ENCODE measurements at places on chromosomes 2 and 18.

DNA sequence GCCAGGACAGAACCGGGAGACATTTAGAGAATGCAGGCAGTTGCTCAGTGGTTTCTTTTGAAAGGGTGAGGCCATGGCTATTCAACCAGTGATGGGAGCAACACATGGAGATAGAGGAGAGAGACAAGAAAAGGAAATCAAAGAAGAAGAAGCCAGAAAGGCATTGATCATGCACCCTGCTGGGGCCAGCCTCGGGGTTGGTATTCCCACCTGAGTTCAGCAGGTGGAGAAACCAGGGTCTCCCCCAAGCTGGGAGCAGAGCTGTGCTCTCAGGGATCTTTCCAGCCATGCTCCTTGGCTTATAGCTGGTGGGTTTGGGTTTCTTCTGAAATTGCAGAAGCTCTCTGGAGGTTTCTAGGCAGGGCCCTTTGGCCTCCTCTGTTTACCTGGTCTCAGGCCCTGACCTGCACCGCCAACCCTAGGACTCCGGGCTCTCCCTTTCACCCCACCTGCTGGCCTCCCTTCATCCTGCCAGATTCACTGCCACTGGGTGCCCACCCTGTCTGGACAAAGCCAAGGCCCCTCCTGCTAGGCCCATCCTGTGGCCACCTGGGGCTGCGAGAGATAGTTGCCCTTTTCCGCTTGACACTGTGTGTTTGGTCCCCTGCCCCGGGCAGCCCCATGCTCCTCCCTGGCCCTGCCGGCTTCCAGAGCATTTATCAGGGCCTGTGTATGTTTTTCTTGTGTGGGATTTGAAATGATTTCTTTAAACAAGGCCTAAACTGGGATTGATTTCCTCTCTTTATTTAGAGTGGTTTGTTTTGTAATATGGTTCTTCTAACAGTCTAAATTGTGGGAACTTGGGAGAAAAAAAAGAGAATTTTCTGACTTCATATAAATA, 126.7 kb downstream of the DDX1 start:
- no peak for DNase-seq

DNA sequence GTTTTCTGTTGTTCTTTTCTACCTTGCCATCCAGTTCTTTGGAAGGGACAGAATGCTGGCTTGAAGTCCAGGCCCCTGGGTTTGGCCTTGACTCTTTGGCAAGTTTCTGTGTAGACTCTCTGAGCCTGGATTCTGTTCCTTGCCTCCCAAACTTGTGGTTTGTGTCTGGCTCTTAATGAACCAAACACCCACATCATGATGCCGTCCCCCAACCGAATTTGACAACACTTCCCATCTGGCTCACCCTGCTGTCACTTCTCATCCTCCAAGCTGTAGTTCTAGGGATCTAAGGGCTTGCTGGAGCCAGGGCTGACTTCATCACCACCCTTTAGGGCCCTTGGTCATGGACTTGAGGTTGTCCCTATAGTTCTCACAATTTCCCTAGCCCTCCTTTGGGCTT, 68.9 kb upstream of the CELF4 start:
- no peak for DNase-seq

GRCh38 chr18:55147791-55148190, 188.5 kb upstream of the CCDC68 start:
- DNase-seq, result no peak

DNA sequence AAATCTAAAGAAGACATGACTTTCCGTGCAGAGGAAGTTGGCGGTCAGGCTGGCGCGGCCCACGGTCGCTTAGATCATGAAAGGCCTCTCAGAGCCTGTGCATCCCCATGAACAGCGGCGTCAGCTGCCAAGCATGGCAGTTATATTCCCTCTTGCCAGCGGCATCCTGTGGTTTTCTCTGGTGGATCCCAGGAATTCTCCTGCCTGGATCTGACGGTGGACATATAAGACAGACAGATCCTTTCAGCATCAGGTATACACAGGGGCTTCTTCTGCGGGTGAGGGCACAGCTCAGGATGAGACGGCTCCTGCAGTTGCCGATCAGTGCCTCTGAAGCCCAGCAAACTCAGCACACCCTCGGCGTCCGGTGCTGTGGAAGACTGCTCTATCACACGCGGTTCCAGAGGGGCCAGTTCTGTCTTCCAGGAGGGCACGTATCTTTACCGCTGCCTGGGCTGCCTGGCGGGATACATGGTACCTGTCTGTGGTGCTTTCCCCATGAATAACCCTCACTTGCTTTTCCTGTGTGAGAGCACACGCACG, 157.8 kb downstream of the LDLRAD4 start:
- peak; percentile 40 for DNase-seq

GRCh38 chr18:12282442-12283039, 25.5 kb upstream of the TUBB6 start:
- no peak for DNase-seq

DNA sequence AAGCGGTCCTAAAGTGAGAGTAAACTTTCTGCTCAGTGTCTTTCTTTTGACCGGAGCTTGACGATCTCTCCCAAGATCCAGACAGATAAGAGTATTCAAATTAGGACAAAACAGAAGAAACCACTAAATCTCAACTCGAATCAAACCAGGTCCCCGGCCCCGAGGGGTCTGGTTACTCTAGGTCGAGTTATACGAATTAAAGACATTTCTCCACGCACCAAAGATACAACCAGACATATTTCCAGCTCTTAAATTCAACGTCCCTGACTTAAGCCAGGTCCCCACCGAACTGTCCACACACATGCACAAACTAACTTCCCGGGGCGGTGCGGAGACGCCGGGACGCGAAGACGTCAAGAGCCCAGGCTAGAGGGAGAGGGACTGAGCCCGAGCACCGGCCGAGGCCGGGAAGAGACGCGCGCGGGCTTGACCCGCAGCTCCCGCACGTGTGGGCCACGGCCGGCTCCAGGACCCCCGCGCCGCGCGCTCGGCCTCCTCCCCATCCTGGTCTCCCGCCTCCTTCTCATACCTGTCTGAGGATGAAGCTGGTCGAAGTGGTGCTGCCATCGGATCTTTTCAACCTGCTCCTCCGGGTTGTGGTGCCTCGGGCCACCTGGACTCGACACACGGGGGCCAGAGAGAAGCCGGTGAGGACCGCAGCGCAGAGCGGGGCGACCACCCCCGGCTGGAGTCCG, 896 bp downstream of the CACNB4 start:
- DNase-seq, result no peak

- DNase-seq, result no peak
Observed at GRCh38 chr2:112949456-112949855, 28.4 kb upstream of the IL36G start.

DNA sequence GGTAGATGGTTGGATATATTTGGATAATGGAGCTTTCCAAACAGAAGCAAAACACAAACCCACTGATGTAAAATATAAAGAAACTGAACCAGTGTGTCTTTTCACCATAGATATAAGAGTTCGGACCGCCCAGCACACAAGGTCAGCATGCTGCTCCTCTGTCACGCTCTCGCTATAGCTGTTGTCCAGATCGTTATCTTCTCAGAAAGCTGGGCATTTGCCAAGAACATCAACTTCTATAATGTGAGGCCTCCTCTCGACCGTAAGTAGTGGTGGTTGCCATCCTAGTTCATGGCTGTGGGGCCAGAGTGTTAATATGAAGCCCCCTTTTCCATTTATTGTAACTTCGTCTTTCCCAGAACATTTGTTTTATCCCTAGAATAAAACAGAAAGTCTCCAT, 125.2 kb upstream of the LYPD6 start:
- DNase-seq, result no peak

DNA sequence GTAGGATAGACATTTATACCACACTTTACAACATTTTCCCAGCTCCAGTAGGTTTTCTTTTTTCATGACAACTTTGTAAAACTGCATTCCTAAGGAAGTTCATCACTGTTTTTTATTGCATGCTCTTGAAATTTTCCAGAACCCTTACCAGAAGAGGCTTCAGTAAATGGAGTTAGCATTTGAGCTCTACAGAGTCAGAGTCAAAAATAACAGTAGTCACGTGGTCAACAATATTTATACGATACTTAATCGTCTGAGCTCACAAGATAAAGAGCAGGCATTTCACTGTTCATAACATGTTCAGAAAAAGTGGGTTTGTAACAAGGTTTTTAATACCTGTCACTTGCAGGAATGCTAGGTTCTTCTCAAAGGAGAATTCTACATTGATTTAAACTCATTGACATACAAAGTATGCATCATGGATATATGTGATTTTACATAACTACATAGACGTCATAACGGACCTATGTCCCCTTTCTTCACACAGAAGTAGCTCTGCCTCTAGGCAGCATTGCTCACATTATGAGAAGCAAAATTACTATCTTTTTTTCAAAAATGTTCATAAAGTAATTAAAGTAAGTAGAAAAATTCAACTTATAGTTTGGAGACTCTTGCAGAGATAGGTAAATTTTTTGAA, 187.0 kb upstream of the COL3A1 start:
- DNase-seq, result no peak

DNA sequence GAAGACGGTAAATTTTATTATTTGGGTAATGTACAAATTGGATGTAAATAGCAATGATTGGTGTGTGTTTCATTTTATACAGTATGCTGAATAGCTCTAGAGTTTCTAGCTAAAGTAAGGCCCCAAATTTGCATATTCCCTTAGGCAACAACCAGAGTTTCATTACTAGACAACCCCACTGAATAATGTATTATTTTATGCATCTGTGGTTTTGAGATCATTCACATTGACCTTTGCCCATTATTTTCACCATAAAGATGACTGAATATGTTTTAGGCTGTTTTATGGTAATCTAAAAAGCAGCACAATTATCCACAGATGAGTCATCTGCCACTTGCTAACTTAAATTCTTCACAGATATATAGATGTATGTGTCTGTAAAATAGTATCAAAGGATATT, 44.5 kb upstream of the C2orf74 start:
- DNase-seq, result no peak

- no peak for DNase-seq
Observed at GRCh38 chr2:79005216-79005615, 20.3 kb upstream of the REG3G start.

DNA sequence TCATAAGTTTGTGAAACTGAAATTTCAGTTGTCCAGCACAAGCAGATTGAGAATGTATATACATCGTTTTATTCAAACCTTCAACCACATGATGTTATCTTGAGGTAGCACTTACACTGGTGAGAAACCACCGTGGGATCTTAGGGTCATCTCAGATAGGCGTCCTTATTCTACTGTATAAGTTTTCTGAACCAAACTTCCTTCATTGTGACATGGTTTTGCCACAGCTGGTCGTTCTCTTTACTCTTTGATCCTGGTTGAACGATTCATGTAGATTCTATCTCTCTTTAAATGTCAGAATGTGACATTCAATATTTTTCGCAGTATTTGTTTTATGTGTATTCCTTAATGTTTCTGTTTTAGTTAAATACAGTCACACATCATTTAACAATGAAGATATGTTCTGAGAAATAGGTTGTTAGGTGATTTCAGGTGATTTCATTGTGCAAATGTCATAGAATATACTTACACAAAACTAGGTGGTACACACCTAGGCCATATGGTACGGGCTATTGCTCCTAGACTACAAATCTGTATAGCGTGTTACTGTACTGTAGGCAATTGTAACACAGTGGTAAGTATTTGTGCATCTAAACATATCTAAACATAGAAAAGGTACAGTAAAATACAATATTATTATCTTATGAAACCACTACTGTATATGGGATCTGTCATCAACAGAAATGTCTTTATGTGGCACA, 17.9 kb upstream of the ARHGAP25 start:
- DNase-seq, result no peak

GRCh38 chr18:6333981-6334380, 80.7 kb downstream of the L3MBTL4 start:
- no peak for DNase-seq

DNA sequence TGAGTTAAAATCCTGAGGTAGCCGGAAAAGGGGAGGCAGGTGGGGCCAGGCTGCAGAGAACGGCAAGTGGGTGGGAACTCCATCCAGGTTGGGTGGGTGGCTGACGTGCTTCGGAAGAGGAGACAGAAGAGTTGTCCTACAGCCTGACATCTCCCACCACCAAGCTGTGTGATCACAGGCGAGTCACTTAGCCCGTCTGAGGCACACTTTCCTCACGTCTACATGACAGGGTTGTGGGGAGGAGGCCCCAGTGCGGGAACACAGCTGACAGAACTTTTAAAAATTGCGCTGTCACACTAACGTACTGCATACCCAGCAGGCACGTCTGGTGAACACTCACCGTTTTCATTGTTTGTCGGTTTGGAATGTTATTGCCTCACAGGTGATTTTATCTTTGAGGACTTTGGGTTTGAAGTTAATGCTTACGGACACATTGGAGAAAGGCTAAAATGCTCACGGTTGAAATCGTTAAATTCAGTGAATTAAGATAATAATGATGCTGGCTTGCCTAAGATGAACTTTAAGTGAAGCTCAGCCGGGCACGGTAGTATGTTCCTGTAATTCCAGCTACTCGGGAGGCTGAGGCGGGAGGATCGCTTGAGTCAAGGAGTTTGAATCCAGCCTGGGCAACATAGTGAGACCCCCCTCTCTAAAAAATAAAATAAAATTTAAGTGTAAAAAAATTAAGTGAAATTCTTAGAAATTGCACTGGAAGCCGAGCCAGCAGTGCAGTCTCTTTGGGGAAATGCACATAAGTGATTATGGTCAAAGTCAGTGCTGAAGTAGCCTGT, 8.9 kb downstream of the EMILIN2 start:
- DNase-seq, result no peak

GRCh38 chr2:233108611-233109490, 48.7 kb downstream of the INPP5D start:
- DNase-seq, result no peak

- DNase-seq, result no peak
Observed at GRCh38 chr2:37271376-37272067, 40.1 kb downstream of the NDUFAF7 start.

DNA sequence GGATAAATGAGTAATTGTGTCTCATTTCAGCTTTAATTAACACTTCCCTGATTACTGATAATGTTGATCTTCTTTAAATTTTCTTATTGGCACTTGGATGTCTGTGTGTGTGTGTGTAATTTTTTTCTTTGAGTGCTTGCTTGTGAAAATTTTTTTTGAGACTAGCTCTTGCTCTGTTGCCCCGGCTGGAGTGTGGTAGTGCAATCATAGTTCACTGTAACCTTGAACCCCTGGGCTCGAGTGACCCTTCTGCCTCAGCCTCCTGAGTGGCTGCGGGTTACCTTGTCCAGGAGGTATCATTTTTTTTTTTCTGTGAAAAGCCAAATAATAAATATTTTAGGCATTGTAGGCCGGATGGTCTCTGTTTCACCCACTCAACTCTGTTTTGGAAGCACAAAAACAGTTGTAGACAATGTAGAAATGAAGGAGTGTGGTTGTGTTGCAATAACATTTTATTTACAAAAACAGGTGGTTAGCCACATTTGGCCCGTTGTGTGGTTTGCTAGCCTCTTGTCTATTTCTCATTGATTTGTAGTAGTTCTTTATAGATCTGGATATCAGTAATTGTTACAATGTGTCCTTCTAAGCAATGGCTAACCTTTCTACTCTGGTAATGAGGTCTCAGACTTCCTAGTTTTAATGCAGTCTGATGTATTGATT, 7.9 kb downstream of the IL1RL2 start:
- DNase-seq, result no peak

DNA sequence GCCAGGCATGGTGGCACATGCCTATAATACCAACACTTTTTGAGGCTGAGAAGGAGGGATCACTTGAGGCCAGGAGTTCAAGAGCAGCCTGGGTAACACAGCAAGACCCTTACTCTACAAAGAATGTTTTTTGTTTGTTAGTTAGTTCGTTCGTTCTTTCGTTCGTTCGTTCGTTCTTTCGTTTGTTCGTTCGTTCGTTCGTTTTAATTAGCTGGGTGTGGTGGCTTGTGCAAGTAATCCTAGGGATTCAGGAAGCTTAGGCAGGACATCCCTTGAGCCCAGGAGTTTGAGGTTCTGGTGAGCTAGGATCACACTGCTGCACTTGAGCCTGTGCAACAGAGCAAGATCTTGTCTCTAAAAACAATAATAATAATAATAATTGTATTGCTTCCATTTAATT, 98.7 kb downstream of the MARCO start:
- DNase-seq, result no peak

- DNase-seq, result no peak
Observed at GRCh38 chr2:110114831-110115255, 779 bp downstream of the MALL start.
